ENCODE measurements at places on chromosomes 7 and 10.
A peak's percentile ranks its signal among the peaks of the same experiment; 100 is the strongest.

- DNase-seq, result no peak
Observed at GRCh38 chr10:85124603-85125051, 796.2 kb downstream of the CCSER2 start.

DNA sequence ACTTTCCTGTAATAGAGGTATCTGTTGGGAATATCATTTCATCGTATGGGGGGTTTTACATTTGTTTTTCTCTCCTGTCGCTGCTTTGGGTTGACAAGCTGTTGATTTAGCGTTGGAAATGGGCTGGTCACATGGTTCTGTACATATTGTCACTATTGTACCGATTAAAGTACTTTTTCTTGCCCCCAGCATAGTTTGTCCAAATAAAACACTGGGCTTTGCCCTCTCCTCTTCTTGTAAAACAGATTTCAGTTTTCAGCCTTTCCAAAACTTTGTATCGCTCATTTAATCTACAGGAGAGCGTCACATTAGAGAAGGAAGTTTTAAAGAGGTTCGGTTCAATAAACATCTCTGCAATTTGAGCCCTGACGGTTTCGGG is 4.0 kb downstream of the BMI1 start:
- DNase-seq, result no peak

GRCh38 chr10:14916600-14916999 is 37.3 kb downstream of the DCLRE1C start:
- no peak for DNase-seq

- DNase-seq, result peak; percentile 14
Observed at GRCh38 chr10:55631071-55631654, 729.9 kb downstream of the ZWINT start.

GRCh38 chr7:116213361-116214130 is 3.2 kb downstream of the TES start:
- DNase-seq, result no peak
